ENCODE measurements at places on chromosomes 2 and 18.

DNA sequence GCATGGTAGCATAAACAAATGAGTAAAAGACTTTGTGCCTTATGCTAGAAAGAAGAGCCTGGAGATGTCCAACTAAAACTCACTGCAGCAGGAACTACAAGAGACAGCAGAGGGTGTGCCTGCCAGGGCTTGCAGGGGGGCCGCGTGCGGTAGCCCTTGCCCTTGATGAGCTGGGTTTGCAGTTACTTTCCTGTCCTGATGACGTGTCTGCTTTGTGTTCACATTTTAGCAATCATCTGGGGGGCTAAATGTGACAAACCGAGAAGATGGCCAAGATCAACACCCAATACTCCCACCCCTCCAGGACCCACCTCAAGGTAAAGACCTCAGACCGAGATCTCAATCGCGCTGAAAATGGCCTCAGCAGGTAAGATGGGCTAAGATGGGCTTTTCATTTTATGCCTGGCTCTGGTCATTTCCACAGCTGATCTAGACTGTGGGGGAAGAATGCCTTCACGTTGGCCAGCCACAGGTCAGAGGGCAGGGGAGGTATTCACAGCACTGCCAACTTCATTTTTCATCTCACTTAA lies 23.5 kb downstream of the CNGA3 start:
- no peak for DNase-seq

GRCh38 chr2:33335516-33335915 lies 140.9 kb upstream of the RASGRP3 start:
- no peak for DNase-seq

DNA sequence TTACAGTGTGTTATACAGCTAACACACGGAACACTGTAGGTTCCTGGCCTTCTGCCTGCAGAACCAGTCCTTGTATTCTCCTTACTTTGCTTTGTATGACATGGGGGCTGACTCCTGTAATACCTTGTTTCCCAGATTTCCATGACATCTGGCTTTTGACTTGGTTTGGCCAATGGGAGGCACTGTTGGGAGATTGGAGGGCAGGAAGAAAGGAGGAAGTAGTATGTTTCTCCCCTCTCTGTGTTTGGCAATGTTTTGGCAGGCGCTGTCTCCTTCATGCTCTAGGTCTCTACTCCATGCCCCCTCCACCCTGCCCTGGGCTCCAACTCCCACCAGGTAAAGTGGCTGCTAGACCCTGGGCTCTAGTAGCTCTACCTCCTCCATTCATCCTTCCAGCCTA lies 331.1 kb upstream of the SLC14A2 start:
- no peak for DNase-seq

GRCh38 chr18:56639104-56639381 lies 651 bp upstream of the TXNL1 start:
- no peak for DNase-seq

DNA sequence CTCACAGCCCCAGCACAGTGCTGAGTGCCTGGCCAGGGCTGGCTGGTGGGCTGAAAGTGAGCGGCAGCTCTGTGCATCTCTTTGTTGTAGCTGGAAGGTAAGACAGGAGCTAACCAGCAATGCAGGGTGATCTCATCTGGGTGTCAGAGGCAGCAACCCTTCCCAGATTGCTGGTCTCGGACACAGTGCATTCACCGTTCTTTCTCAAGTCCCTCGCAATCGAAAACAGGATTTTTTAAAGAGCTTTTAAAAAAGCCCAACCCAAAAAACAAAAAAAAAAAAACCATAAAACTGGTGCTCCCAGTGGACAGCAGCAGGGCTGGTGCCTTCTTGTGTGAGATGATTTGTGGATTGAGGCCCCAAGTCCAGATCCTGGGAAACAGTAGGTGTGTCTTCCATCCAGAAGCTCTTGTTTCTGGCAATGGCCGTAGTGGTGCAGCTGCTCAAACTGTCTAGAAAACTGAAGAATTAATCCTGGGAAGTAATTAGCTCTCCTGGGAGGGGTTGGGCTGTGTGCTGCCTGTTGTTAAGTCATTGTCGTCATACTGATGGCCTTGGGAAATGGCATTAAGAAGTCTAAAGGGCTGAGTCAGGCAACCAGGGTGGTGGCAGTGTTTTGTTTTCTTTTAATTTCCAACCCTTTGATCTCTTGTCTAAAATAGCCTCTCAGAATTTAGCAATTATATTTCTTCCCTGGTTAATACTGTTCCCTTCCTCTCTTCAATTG lies 156.7 kb downstream of the KLHL29 start:
- no peak for DNase-seq
